ENCODE measurements at places on chromosomes 1 and 21. TPM values are rescaled to one million over a fixed set of nuclear protein-coding genes. Genes with fewer than 3 reads are reported as not detected.

GRCh38 chr1:80367058-80367457, 1360.5 kb upstream of the ADGRL4 start:
- DNase-seq, result no peak

DNA sequence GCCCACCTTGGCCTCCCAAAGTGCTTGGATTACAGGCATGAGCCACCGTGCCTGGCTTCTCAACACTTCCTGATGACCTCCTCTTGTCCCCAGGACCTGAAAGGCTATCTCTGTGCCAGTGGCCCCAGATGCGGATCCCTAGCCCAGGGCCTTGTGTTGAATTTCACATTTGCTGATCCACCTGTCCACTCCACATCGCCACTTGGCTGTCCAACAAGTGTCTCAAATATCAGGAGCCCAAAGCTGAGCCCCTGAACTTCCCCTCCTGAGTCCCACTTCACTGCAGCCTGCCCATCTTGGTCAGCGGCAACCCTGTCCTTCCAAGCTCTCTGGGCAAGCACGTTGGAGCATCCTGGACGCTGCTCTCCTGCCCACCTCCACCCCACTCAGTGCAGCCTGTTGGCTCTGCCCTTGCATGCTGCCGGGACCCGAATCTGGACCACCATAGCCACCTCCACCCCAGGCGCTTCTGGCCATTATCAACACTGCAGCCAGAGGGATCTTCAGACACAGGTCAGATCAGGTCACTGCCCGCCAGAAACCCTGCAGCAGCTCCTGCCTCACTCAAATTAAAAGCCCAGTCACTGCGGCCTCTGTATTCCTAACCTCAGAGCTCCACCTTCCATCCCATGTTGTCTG, 352.5 kb upstream of the VAMP3 start:
- DNase-seq, result no peak

The TNFRSF8 gene
- 27.9 TPM for total RNA-seq

The ASH1L gene
- total RNA-seq, result 45.4 TPM

- DNase-seq, result no peak
Measured at GRCh38 chr1:167791281-167792187, 69.8 kb downstream of the MPZL1 start.

DNA sequence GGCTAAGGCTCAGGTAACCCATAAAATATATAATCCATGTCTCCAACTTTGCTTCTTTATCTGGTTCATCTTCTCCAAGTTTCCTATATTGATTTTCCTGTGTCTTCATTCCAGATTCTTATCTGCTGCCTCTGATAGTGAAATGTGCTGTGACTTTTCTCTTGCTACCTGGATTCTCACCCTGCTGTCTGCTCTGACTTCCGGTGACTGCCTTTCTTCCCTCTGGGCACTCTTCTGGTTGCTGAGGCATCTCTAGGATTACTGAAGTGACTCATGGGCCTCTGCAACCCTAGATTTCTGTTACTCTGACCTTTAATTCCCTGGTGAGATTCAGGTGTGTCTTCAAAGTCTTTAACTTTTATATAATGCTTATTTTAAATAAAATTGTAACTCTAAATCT, 46.9 kb downstream of the GIPC2 start:
- DNase-seq, result no peak

GRCh38 chr21:33478182-33478581, 1.6 kb downstream of the TMEM50B start:
- no peak for DNase-seq

The PACC1 gene
- total RNA-seq, result 17.6 TPM

- peak; percentile 11 for DNase-seq
Measured at GRCh38 chr1:36576118-36576517, 93.4 kb upstream of the CSF3R start.

DNA sequence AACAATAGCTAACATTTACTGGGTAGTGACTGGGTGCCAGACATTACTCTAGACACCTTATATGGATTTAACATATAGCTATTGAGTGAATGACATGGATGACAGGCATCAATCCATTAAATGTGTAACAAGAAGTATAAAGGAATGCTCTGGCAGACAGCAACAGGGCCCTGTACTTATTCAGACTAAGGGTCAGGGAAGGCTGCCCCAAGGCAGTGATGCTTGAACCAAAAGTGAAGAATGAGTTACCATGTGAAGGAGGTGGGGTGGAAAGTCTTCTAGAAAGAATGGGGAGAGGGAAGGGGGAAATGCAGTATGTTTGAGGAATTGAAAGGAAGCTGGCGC, 8.3 kb upstream of the PTPRF start:
- no peak for DNase-seq

DNA sequence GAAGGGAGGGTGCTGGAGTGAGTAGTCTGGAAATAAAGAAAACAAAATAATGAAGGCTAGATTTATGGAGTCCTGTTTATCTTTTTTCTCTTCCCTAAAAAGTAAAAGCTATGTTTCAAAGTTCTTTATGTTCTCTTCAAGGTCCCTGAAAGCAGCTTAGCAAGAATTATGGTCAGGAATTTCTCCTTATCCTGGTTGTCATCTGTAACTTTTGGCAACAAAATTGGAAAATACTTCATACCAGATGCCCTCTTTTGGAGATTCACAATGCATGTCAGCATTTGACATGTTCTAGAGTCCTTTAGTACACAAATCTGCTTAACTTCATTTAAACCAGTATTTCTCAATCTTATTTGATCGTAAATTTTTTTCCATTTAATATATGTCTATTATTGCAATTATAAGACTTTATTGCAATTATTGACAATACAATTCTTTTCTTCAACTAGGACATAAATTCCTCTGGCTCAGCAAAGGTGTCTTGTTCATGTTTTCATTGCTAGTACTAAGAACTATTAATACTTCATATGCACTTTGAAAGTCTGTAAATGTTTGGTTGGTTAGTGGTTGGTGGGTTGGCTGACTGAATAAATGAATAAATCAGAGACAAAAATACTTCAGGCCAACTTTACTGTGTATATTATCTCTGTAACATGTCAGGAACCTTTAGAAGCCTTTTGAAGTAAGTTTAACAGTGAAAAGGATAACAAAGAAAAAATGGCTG, 101.5 kb downstream of the ATP1B1 start:
- DNase-seq, result no peak
